ENCODE measurements at places on chromosomes 7 and 10.

DNA sequence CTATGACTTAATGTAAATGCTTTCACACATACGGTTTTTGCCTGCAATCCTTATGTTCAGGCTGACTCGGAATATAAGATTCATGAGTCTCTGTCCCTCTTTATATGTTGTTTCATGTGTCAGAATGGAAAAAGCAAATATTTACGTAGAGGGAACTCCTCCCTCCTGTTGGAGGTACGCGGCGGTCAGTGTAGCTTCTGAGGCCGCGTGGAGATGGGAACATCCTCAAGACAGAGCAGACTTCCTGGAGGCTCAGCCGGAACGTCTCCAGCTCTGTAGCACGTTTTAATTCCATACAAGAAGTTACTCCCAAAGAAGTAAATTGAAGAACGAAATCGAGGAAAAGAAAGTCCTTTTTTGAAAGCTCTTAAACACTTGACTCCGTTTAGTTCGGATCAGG lies 248.3 kb downstream of the EBF3 start:
- no peak for DNase-seq

DNA sequence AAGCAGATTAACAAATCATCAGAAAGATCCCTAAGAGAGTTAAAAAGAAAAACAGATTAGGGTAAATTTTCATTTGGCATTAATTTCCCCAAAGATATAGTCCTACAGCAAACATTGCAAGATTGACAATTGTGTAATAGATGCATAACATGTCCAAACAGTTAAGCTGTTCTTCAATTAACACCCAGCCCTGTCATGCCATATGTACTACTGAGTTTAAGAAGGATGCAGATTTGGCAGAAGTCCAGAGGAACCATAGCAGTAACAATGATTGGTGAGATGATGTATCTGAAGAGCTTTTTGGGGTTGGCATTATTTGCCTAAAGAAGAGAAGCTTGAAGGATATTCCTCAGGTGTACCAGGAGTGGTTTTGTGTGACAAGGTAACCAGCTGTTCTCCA lies 287.6 kb downstream of the LRMDA start:
- DNase-seq: no peak

GRCh38 chr7:47478926-47479711 lies 102.8 kb downstream of the TNS3 start:
- DNase-seq: no peak

DNA sequence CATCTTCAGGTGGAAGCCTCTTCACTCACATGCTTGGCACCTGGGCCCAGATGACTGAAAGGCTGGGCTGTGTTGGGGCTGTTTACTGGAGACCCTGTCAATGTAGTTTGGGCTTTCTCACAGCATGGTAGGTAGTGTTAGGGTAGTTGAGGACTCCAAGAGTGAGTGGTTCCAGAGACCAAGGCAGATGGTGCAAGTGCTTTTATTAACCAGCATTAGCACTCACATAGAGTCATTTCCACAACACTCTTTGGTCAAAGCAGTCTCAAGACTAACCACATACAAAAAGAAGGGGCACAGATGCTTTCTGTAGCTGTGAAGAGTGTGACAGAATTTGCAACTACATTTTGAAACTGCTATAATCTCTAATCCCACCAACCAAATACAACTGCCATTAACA lies 135.0 kb downstream of the RTKN2 start:
- no peak for DNase-seq

DNA sequence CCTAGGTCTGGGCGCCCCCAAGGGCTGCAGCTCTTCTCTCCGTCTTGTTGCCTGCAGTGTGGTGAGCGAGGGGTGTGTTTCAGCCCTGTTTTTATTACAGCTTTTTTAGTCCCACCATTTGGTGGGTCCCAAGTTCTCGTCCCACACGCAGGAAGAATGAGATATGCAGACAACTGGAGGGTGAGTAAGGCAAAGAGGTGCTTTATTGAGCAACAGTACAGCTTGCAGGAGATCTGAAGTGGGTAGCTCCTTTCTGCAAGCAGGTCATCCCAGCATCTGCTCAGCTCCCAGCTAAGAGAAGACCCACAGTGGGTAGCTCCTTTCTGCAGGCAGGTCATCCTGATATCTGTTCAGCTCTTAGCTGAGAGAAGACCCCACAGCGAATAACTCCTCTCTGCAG lies 28.2 kb downstream of the C10orf67 start:
- DNase-seq: no peak

DNA sequence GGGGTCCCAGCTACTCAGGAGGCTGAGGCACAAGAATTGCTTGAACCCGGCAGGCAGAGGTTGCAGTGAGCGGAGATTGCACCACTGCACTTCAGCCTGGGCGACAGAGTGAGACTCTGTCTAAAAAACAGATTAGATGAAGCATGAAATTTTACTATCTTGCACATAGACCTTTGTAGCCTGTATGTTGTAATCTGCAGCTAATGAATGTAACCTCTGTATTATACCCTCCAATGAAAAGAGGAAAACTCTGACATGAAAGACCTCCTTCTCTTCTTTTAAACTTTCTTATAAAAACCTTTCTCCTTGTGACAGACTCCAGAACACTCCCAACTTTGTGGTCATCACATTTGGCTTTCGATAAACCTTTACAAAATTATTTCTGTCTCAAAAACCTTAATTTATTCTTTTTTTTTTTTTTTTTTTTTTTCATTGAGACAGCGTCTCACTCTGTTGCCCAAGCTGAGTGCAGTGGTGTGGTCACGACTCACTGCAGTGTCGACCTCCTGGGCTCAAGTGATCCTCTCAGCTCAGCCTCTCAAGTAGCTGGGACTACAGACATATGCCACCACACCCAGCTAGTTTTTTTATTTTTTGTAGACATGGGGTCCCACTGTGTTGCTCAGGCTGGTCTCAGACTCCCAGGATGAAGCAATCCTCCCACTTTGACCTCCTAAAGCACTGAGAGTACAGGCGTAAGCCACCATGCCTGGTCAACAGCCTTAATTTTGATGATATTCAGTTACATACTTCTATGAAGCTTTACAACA lies 97.4 kb downstream of the SVOPL start:
- no peak for DNase-seq

DNA sequence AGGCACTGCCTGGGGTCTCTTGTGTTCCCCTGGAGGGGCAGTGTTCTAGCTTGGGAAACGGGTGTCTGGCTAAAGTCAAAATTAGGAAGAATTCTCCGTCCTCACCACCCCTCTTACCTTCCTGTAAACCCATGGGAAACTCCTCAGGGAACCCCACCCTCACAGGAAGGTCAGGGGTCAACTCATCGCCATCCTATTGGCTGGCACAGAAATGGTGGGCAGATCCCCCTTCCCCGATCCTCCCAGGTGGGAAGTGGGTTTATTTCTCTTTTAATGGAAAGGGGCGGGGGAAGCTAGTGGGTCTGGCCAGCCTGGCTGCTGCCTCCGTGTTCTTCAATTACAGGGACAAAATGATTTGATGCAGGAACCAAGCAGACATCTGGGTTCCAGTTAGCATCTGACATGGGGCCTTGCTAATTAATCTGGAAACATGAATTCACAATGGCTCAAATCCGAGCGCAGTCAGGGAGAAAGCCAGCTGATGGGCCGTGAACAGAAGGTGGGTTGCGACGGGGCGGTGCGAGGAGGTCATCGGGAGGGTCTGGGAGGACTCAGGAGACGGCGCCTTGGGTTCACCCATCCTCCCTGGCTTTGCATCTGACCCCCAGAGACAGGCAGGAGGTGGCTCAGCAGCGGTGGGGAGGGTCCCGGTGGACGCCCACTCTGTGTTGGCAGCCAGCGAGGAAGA lies 66.6 kb downstream of the SLIT1 start:
- DNase-seq: no peak

- DNase-seq: no peak
Measured at GRCh38 chr10:8054244-8054493, 319 bp upstream of the GATA3 start.

Measured in type B pancreatic cell (in vitro differentiated cells).